Gastrocnemius medialis (tissue), 4 donors: ENCODE measurements at places on chromosomes 2 and 18.

DNA sequence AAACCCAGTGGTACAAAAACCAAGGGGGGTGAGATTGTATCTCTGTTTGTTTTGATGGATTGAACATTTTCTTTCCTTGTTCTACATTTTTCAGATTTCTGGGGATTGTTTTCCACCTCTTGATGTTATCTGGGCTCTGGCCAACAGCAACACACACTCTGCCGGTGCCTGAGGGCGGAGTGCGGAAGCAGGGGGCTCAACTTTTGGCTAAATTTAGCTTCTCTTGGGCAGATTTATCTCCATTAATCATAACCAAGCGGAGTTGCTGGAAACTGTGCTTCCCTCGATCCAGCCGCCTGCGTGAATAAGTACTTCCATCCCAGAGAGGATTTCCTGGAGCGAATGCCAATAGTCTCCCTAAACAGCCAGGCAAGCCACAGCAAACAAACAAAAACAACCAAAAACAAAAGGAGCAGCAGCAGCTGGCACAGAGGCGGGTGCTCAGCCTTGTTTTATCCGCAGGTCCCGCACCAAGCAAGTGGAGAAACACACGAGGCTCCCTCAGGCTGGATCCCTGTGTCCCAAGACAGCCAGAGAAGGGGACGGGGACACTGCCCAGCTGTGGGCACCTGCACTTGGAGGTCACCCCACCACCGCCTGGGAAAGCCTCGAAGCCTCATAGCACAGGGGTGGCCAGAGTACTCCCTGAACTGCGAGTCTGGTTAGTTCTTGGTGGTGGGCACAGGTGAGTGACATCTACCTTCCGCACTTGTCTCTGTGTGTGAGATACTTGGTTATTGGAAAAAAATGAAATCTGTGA lies 143.4 kb downstream of the NDUFA10 start:
- DNase-seq, result no peak

DNA sequence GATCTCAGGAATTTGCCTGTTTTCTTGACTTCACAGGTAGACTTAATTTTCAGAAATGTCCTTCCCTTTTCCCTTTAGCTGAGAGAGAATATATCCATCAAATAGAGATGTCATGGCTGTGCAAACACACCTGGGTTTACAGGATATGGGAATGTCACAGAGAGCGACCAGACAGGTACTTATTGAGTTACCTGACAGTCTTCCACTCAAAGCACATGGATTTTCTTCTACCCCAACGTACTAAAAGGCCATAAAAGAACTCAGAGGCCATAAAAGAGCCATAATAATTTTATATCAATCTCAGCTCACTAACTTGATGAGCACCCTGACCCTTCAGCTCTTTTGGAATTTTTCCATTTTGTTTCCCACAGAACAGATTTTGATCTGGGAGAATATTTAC lies 5.3 kb upstream of the DTNA start:
- no peak for DNase-seq

- DNase-seq, result no peak
These were observed 213.0 kb downstream of the SP3 start for GRCh38 chr2:173752152-173752551.

GRCh38 chr2:182941919-182942318 lies 75.5 kb upstream of the FRZB start:
- DNase-seq, result no peak

GRCh38 chr18:37161491-37161890 lies 332.6 kb downstream of the KIAA1328 start:
- no peak for DNase-seq

DNA sequence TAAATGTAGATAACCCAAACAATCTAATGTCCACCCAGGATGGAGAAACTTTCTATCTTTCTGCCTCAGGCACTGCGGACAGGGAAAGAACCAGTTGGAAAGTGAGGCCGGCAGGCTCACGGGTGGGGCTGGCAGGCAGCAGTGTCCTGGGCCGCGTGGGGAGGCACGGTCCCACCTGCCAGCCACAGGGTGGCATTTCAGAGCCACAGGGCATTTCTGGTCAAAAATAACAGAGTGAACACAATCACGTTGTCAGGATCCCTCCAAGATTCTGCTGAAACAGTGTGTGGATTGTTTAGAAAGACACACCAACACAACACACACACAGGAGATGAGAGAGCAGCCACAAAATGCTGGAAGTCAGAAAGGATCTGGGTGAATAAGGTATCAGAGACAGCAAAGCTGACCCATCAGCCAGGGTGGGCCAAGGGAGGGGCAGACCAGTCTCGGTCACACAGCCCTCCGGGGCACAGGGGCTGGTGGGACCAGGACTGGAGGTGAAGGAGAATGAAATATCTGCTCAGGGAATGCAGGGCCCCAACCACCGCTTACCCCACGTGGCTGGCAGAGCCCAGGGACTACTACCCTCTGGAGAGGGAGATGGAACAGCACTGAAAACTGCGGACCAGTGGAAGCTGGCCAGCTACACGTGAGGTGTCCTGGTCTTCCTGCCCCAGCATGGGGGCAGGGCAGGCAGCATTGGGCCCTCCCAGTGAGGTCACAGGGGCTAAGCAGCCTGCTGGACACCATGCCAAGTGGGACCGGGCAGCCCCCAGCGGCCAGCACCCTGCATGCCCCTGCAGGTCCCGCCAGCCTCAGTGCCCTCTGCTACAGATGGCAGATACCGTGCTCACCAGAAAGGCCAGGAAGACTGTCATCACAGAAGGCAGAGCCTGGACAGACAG lies 173.9 kb downstream of the HDAC4 start:
- DNase-seq, result peak; percentile 74

GRCh38 chr18:23107718-23108117 lies 27.6 kb upstream of the CABLES1 start:
- no peak for DNase-seq

GRCh38 chr18:31555971-31556747 lies 35.5 kb upstream of the TTR start:
- DNase-seq, result no peak

DNA sequence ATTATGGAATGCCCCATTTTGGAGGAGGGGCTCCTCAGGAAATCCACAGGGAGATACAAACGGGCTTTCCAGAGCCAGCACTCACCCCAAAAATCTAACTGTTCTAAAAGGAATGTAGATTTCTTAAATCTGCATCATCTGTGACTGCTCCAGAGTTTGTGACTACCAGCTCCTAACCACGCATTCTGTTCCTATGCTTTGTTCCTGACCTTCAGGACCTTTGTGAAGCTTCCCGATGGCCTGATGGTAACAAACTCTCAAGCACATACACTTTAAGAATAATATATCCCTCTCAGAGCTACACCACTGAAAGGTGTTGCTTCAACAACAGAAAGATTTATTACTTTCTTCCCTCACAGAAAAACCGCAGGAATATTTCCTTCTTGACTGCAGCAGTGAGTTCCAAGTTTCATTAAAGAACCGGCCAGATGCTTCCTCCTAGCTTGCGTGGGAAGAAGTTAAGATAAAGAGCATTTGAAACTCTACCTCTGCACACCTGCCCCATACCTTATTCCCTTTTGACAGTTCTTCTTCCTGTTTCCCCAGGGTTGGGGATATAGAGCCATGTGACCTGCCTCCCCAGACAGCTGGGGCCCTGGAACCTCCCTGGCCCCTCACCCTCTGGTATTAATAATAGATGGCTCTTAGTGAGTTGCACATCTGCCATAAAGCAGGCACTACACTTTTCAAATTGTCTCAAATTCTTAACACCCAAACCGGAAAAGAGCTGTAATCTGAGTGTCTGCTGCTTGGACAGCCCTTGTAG lies 40.2 kb upstream of the EML4 start:
- no peak for DNase-seq

- DNase-seq, result no peak
These were observed 5.2 kb downstream of the CTDP1 start for GRCh38 chr18:79684787-79685186.

- no peak for DNase-seq
These were observed 113.8 kb downstream of the SH3RF3 start for GRCh38 chr2:109242654-109243331.

- DNase-seq, result no peak
These were observed 1.9 kb downstream of the CNPPD1 start for GRCh38 chr2:219174801-219175200.
